T-helper 17 cell (primary cell): ENCODE measurements at places on chromosomes 6 and 20.

DNA sequence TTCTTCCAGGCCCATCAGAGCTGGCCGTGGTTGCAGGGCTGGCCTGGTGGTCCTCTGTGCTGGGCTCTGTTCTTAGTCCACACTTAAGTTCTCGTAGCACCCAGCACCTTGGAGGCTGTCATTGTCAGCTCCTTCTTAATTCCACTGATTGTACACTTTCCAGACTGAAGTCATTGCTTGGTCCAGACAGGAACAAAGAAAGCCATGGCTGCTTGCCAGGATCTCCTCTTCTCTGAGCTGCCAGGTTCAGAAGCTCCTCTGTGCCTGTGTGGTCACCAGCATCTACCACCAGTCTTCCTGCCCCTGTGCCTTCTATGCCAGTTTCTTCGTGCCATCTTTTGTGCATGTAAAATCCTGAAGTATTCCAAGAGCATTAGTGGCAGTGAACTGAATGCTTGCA, 39.5 kb upstream of the PCMTD2 start:
- peaks cover 24% of the 10 kb centered on the region for H3K4me1 ChIP-seq
- no peak overlapping the region for H3K27ac ChIP-seq
- peaks cover 7% of the 10 kb centered on the region for H3K27me3 ChIP-seq
- peaks cover 2% of the 10 kb centered on the region for H3K36me3 ChIP-seq
- no peak for DNase-seq
- no peak overlapping the region for H3K4me3 ChIP-seq

DNA sequence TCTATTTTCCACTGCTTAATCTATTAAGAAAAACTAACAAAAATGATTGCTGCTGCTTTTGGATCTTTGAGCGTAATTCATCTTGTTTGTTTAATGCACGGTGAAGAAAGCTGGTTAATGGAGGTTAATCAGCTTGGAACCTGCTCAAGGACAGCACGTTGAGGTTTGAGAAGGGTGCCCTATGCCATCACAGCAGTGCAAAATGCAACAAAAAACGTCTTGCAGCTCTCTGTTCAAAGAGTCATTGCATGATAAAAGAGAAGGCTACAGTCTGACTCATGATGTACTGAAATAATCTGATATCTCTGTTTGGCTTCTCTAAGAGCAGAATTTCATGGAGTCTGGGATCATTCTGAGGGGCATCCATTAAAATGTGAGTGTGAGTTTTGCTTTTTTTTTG, 80.6 kb upstream of the PREP start:
- no peak for DNase-seq
- peak overlapping the region; percentile 33 for H3K4me3 ChIP-seq
- H3K4me1 ChIP-seq: peaks cover 28% of the 10 kb centered on the region
- peaks cover 3% of the 10 kb centered on the region for H3K36me3 ChIP-seq
- H3K27me3 ChIP-seq: peaks cover 9% of the 10 kb centered on the region
- H3K27ac ChIP-seq: no peak overlapping the region

GRCh38 chr6:136371959-136372358, 82.3 kb upstream of the BCLAF1 start:
- H3K36me3 ChIP-seq: peaks cover 5% of the 10 kb centered on the region
- DNase-seq: no peak
- H3K4me1 ChIP-seq: peaks cover 2% of the 10 kb centered on the region
- H3K27ac ChIP-seq: no peak overlapping the region
- no peak overlapping the region for H3K4me3 ChIP-seq

- H3K4me3 ChIP-seq: no peak overlapping the region
- no peak overlapping the region for H3K27ac ChIP-seq
- H3K27me3 ChIP-seq: peaks cover 72% of the 10 kb centered on the region
- no peaks in the 10 kb centered on the region for H3K36me3 ChIP-seq
- H3K4me1 ChIP-seq: peaks cover 11% of the 10 kb centered on the region
- DNase-seq: no peak
These were observed 4.4 kb upstream of the RAET1L start for GRCh38 chr6:150029749-150030148.

DNA sequence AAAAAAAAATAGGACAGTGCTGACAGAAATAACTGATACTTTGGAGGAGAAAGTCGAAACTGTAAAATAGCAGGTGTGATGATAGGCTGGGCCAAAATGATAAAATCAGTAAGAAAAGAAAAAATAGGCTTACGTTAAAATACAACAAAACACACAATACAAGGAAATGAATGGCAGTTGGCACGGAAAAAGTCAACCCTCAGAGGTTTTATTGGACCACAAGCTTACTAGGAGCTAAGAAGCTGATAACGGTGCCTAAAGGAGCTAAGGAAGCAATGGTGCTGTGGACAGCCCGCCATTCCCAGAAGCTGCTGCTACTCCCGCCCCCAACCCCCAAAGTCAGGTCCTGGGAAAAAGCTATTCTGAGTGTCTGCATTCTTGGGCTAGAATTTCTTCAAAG, 55.9 kb upstream of the RNF146 start:
- DNase-seq: no peak
- no peak overlapping the region for H3K4me3 ChIP-seq
- H3K27ac ChIP-seq: no peak overlapping the region
- H3K36me3 ChIP-seq: peaks cover 2% of the 10 kb centered on the region
- no peaks in the 10 kb centered on the region for H3K4me1 ChIP-seq

GRCh38 chr6:153167907-153168306, 36.8 kb upstream of the RGS17 start:
- H3K36me3 ChIP-seq: no peaks in the 10 kb centered on the region
- H3K27ac ChIP-seq: no peak overlapping the region
- H3K27me3 ChIP-seq: no peaks in the 10 kb centered on the region
- no peak for DNase-seq
- no peak overlapping the region for H3K4me3 ChIP-seq

DNA sequence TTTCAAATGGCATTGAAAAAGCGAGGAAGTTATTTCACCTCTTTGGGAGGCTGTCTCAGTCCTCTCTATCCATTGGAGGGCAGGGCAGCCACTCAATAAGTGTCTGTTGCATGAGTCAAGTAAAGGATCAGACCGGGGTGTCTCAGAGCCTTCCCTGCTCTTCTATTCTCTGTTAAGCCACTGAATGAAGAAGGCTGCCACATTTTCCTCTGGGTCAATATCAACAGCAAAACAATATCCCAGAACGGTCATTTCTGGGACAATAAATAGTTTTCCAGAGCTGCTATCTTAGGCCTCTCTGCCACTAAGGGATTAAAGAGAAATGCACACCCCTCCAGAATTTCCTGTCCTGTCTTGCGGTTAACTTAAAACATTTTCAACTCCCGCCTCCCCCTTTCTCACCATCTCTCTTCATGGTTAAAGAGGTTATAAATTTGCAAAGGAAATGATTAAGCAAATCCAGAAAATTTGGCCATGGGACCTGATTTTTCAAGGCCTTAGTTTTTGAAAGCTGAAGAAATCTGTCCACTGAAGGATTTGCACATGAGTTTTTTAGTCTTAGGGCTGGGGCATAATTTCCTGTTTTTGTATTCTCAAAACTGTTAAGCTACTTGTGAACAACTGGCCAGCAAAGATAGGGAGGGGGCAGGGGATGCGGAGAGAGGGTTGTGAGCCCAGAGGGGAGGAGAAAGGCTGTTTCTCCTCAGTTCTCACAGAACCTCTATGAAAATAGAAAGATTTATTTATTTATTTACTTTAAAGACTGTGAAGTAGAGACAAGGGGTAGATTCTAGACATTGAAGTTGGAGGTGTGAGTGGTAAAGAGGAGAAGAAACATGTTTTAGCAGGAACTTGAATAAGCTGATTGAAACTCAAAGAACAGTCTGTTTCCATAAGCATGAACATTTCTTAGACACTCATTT, 135.7 kb downstream of the BCAS1 start:
- peak overlapping the region; percentile 75 for H3K4me3 ChIP-seq
- peaks cover 26% of the 10 kb centered on the region for H3K4me1 ChIP-seq
- peak overlapping the region; percentile 90 for H3K27ac ChIP-seq
- no peaks in the 10 kb centered on the region for H3K27me3 ChIP-seq
- peaks cover 2% of the 10 kb centered on the region for H3K36me3 ChIP-seq

GRCh38 chr20:57173041-57173440, 93.4 kb downstream of the BMP7 start:
- no peak overlapping the region for H3K4me3 ChIP-seq
- no peaks in the 10 kb centered on the region for H3K36me3 ChIP-seq
- H3K27me3 ChIP-seq: peaks cover 38% of the 10 kb centered on the region

DNA sequence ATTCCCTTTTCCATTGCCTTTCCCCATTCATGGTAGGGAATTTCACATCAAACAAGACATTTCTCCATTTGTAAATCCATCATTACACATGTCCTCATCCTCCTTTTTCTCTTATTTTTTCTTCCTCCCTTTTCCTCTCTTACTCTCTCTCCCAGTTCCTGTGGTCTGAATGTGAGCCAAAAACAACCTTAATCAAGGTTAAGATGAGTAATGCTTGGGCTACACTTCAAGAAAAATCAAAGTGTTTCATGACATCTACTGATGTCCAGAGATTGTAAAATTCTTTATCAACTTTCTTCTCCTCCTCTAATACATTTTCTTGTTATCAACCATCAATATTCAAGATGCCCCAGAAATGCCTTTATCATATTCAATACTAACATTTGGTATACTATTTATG, 208.0 kb upstream of the PRND start:
- no peak overlapping the region for H3K4me3 ChIP-seq
- peaks cover 6% of the 10 kb centered on the region for H3K36me3 ChIP-seq
- no peak overlapping the region for H3K27ac ChIP-seq
- peaks cover 68% of the 10 kb centered on the region for H3K27me3 ChIP-seq

- H3K27me3 ChIP-seq: peaks cover 89% of the 10 kb centered on the region
- no peak overlapping the region for H3K4me3 ChIP-seq
- H3K36me3 ChIP-seq: no peaks in the 10 kb centered on the region
- H3K27ac ChIP-seq: no peak overlapping the region
- DNase-seq: no peak
These were observed 27.6 kb downstream of the TFAP2B start for GRCh38 chr6:50846144-50846851.

GRCh38 chr6:152170313-152170701, 362.8 kb downstream of the ESR1 start:
- no peaks in the 10 kb centered on the region for H3K27me3 ChIP-seq
- H3K4me3 ChIP-seq: peak overlapping the region; percentile 89
- peak overlapping the region; percentile 97 for H3K27ac ChIP-seq
- DNase-seq: no peak
- H3K4me1 ChIP-seq: peaks cover 40% of the 10 kb centered on the region
- H3K36me3 ChIP-seq: peaks cover 3% of the 10 kb centered on the region
